ENCODE measurements at places on chromosomes 3 and 15. TPM values are rescaled to one million over a fixed set of nuclear protein-coding genes. Genes with fewer than 3 reads are reported as not detected.

Gene ANKRD34C
- polyA plus RNA-seq = 0.14 TPM

Gene KATNBL1
- 51.0 TPM for polyA plus RNA-seq

Gene XRN1
- 23.7 TPM for polyA plus RNA-seq

Gene RLBP1
- polyA plus RNA-seq = not detected

Gene CFAP44
- 16.2 TPM for polyA plus RNA-seq

DNA sequence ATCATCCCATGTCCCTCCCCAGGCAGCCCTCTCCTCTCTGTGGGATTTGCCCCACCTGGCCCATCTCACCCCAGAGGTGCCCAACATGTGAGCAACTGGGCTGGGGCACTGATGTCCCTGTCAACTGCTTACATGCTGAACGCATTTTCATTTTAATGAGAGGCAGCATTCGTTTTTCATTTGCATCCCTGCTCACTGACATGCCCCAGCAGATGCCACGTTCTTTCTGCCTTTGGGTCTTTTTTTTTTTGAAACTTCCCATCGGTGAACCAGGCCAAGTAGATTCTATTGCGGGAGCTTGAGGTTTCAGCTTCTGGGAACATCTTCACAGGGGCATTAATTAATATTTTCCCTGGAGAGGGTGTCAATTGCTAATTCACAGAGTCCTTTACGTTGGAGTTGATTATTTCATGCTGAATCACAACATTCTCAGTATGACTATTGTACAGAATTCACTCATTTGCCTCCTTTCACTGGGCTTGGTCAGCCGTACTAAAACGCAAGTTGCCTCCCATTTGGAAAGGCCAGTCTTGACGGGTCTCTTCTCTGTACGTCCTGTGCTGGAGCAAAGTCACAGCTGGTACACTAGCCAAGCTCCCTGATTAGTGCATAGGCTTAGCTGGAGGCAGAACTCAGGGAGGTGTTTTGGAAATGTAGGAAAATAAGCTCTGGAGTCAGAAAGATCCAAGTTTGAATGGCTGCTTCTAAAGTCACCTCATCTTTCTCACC lies 69.8 kb downstream of the CHRNA7 start:
- no peak for DNase-seq

All from right renal cortex interstitium (tissue), 3 donors.